Stimulated activated CD8-positive, alpha-beta memory T cell treated with anti-CD3 and anti-CD28 coated beads, Interleukin-7, amount 100 ng/mL, for 4 hours (primary cell): ENCODE measurements at places on chromosomes 1 and 21.

GRCh38 chr1:53411541-53412152, 47.6 kb upstream of the DMRTB1 start:
- no peak for DNase-seq

DNA sequence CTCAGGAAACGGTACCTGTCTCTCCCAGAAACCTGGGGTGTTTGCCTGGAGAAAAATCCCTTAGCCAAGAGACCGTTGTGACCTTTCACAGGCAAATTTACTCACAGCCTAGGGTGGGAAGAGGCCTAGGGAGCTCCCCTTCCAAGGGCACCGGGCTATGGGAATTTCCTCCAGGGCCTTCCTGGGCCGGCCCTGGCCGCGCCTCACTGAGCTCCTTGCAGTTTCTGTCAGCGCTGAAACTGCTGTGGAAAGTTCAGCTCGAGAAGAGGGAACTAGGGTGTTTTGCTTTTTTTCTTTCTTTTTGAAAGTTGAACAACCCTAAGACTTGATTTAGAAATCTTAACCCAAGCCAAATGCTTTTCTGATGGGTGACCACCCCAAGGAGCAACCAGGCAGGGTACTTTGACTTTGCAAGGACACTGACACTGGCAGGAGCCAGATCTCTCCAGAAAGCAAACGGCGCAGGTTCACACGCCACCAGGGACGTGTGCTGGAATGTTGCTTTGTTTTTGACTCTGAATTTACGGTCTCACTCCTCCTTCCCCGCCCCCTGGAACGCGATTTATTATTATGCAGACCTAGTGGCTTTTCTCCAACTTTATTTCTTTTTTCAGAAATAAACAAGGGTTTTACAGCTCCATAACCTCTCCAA, 229.6 kb upstream of the JUN start:
- DNase-seq: no peak

- DNase-seq: no peak
Observed at GRCh38 chr21:21969211-21969610, 971.0 kb downstream of the NCAM2 start.

DNA sequence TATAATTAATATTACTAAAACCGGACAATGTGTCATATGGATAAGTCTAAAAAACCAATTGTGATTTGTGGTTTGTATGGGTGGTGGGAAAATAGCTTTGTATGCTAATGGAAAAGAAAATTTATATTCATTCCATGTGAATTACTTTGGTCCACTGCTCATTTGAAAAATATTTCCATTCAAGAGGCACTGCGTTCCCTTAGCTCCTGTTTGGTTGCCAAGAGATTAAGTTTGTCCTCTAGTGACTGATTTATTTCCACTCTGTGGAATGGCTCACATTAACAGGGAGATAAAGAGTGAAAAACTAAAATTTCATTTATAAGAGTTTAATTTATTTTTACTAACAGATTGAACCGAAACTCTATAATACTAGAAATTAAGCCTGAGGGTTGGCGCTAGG, 744.1 kb upstream of the CHRM3 start:
- no peak for DNase-seq

DNA sequence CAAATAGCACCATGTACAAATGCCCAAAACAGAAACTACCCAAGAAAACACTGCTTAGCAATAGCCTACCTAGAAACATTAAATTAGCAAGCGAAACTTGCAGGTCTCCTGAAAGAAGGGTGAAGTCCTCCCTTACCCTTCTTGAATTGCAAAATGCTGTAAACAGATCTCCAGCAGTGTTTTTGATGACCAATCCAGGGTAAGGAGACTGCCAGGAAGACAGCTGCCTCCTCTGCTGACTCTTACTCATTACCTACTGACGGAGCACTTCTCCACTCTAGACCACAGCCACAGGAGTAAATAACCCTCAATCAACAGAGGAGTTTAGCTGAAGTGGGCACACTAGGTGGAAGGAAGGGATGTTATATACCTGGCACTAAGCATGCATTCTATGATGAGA, 32.2 kb upstream of the GADD45A start:
- no peak for DNase-seq

DNA sequence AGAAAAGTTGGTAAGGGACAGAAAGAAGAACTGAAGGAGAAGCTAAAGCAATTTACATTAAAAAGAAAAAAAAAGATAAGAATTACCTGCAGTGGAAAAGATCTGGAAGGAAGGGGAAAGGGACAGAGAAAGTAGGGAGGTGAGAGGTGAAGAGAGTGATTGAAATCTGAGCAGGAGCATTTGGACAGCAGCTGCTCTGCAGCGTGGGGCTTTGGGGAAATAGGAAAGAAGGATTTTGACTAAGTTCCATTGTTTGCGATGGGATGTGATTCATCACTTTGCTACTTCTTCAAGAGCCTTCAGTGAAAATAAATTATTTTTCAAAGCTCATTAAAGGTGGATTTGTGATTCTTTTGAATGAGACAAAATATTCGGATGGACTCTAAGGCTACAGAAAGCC, 26.1 kb upstream of the NMNAT2 start:
- DNase-seq: no peak

DNA sequence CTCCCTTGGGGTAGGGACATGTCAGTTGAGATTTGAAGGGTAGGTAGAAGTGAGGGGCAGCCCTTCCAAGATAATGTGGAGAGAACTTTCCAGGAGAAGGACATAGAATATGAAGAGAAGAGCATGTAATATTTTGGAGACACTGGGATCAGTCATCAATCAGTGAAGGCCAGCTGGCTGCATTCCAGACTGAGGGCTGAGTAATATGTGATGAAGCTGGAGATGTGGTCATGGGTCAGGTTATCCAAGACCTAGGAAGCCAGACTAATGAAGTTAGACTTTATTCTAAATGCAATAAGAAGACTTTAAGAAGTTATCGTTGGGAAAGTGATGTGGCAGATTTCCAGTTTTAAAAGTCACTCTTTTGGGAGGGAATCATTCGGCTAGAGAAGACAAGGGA, 262.0 kb downstream of the HMCN1 start:
- DNase-seq: no peak

- no peak for DNase-seq
Observed at GRCh38 chr21:36415375-36415774, 30.2 kb downstream of the CHAF1B start.

- no peak for DNase-seq
Observed at GRCh38 chr1:228868731-228869024, 133.4 kb downstream of the RHOU start.
